Right cardiac atrium (tissue), 5 donors: ENCODE measurements at places on chromosomes 3 and 15. TPM values are rescaled to one million over a fixed set of nuclear protein-coding genes. Genes with fewer than 3 reads are reported as not detected.

Gene A4GNT
- not detected for polyA plus RNA-seq

Gene CYP1A1
- polyA plus RNA-seq, result 0.59 TPM

Gene GABRA5
- polyA plus RNA-seq, result 0.27 TPM

Gene IGSF11
- polyA plus RNA-seq, result 2.7 TPM

Gene CHL1
- polyA plus RNA-seq, result 14.3 TPM

Gene AADACL2
- 0.05 TPM for polyA plus RNA-seq

Gene MBD4
- 17.5 TPM for polyA plus RNA-seq

Gene C3orf49
- polyA plus RNA-seq, result not detected

Gene CILP
- 1.3 TPM for polyA plus RNA-seq

Gene MLF1
- 271 TPM for polyA plus RNA-seq

Gene GOLGA6L7
- not detected for polyA plus RNA-seq

Gene PPARG
- polyA plus RNA-seq, result 16.7 TPM

Gene ROBO2
- polyA plus RNA-seq, result 0.05 TPM

Gene ACTC1
- 12,784 TPM for polyA plus RNA-seq

Gene SLC12A8
- polyA plus RNA-seq, result 0.52 TPM

Gene SH2D7
- 0.02 TPM for polyA plus RNA-seq

Gene NTRK3
- 3.6 TPM for polyA plus RNA-seq

Gene TRH
- polyA plus RNA-seq, result not detected
